Thoracic aorta (tissue), 2 donors: ENCODE measurements at places on chromosomes 6 and 20. TPM values are rescaled to one million over a fixed set of nuclear protein-coding genes. Genes with fewer than 3 reads are reported as not detected.
A peak's percentile ranks its signal among the peaks of the same experiment; 100 is the strongest.

ADGB gene
- not detected for total RNA-seq

SLC32A1 gene
- not detected for total RNA-seq

- DNase-seq = no peak
- H3K36me3 ChIP-seq = no peaks in the 10 kb centered on the region
- H3K27ac ChIP-seq = no peak overlapping the region
- no peaks in the 10 kb centered on the region for H3K4me1 ChIP-seq
- H3K27me3 ChIP-seq = no peaks in the 10 kb centered on the region
Measured at GRCh38 chr6:78771586-78771985, 95.8 kb upstream of the IRAK1BP1 start.

DNA sequence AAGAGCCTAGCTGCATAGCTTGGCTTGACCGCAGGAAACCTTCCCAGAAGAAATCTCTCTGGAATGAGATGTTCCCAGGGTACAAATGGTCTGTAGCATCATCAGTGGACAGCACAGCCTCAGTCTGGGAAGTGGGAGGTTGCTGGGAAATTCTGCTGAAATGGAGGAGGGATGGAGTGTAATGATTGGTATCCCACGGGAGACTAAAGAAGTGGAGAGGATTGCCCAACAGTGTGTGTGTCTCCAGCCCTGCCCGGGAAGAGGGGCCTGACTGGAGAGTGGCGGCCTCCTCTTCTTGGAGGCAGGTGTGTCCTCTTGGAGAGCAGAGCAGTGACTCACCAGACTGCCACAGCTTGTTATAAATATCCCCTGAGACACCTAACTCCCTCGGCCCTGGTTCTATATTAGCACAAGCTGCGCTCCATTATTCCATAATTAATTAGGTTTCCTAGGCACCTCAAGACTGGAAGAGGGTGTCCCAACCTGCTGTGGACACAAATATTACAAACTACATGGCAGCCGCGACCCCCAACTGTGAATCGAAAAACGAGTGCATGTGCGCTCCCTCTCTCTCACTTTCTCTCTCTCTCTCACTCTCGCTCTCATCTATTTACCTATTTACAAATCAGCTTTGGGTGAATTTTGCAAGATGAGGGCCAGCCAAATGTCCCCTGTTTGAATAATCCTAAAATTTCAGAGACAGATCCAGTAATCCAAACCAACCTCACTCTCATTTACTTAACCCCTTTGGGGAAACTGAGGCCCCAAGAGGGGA lies 68.8 kb downstream of the FGD2 start:
- no peak for DNase-seq
- no peak overlapping the region for H3K4me3 ChIP-seq
- no peaks in the 10 kb centered on the region for H3K27me3 ChIP-seq
- H3K27ac ChIP-seq = no peak overlapping the region

GRCh38 chr6:43687437-43688347 lies at the start of gene MRPS18A:
TSS of gene MRPS18A (minus strand) at chr6:43687791. CDS start at chr6:43687779, 12 bp downstream.
- peak; percentile 52 for DNase-seq
- H3K4me1 ChIP-seq = peaks cover 16% of the 10 kb centered on the region
- peak within 1 kb of the TSS; percentile 90 for H3K4me3 ChIP-seq
- no peaks in the 10 kb centered on the region for H3K36me3 ChIP-seq
- H3K27me3 ChIP-seq = no peaks in the 10 kb centered on the region

DNA sequence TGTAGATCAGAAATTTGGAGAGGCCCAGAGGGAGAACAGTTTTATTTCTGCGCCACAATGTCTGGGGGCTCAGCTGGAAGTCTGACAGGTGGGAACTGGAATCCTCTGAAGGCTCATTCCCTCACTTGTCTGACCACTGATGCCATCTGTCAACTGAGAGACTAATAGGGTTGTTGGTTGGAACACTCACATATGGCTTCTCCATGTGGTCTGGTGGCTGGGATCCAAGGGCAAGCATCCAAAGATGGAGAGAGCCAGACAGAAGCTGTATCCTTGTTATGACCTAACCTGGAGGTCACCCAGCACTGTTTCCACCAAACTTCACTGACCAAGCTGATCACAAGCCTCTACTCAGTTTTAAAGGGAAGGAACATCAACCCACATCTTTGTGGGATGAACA lies 117.9 kb upstream of the AKAP12 start:
- no peak overlapping the region for H3K4me3 ChIP-seq
- H3K27me3 ChIP-seq = no peaks in the 10 kb centered on the region
- no peaks in the 10 kb centered on the region for H3K4me1 ChIP-seq
- H3K36me3 ChIP-seq = no peaks in the 10 kb centered on the region
- no peak overlapping the region for H3K27ac ChIP-seq
